Activated CD4-positive, alpha-beta T cell treated with anti-CD3 and anti-CD28 coated beads for 36 hours (primary cell): ENCODE measurements at places on chromosomes 6 and 20. TPM values are rescaled to one million over a fixed set of nuclear protein-coding genes. Genes with fewer than 3 reads are reported as not detected.

TCP11 gene
- not detected for total RNA-seq

CD93 gene
- total RNA-seq = 0.84 TPM

DNA sequence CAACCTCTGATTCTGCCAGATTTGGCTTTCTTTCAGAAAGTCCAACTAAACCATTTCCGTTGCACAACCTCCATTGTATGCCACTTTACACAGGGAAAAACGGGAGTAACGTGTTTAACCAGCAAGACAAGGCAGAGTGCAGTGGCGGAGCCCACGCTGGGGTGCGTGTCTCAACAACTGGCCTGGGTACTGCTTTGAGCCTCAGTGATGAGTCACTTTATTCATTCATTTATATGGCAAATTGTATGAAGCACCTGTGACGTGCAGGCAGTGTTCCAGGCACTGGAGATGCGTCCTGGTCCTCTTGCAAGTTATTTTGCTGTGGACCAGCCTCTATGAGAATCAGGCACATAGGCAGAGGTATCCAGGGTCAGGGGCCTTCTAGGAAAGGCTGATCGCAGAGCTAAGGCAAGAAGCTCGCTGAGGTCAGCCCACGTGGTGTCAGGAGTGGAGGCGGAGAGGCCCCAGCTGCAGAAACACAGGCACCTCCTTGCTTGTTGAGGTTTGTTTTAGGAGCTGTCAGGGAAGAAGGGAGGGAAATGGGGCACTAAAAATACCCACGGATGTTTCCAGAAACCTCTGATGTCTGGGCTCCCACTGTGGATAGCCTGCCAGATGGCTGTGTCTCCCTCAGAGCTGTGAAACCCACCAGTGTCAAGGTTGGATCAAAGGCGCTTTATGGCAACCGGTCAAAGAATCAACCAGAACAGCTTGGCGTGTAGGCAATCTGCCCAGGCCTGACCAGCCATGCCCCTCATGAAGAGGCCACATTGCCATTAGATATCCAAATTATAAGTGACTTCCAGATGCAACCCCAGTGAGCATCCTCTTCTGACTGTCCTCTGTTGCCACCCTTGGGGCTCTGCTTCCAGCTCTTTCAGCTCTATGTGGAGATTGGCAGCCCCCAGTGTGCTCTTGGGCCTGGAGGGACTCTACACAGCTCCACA is 157.2 kb downstream of the CD83 start:
- H3K27ac ChIP-seq = peak overlapping the region; percentile 64
- H3K36me3 ChIP-seq = no peaks in the 10 kb centered on the region
- peaks cover 68% of the 10 kb centered on the region for H3K4me1 ChIP-seq
- DNase-seq = no peak

DNA sequence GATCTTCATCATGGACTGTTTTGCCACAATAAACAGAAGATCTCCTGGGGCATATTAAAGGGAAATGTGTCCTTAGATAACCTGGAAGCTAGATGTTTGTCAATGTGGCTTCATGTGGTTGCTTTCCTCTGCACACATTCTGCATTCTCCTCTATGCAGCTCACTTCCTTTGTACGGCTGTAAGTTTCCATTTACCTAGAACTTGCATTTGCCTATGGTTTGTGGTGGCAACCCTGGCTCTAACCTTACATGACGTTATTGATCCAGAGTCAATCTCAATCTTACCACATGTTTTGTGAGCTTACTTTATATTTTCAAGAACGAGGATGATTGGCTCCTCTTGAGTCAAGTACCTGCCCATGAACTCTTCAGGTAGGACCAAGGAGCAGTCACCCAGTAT is 863.1 kb downstream of the MAFB start:
- no peak overlapping the region for H3K4me3 ChIP-seq
- H3K27me3 ChIP-seq = peaks cover 16% of the 10 kb centered on the region
- no peaks in the 10 kb centered on the region for H3K4me1 ChIP-seq
- no peaks in the 10 kb centered on the region for H3K36me3 ChIP-seq
- H3K27ac ChIP-seq = no peak overlapping the region

- peak; percentile 74 for DNase-seq
- peaks cover 23% of the 10 kb centered on the region for H3K4me1 ChIP-seq
- no peaks in the 10 kb centered on the region for H3K27me3 ChIP-seq
- no peak overlapping the region for H3K27ac ChIP-seq
These were observed 28.5 kb downstream of the C6orf15 start for GRCh38 chr6:31083742-31084354.

BMP2 gene
- not detected for total RNA-seq

GRCh38 chr6:148556410-148556809 is 190.4 kb upstream of the UST start:
- no peak overlapping the region for H3K27ac ChIP-seq
- H3K4me3 ChIP-seq = no peak overlapping the region
- no peak for DNase-seq
- H3K27me3 ChIP-seq = peaks cover 31% of the 10 kb centered on the region

CCNC gene
- 50.7 TPM for total RNA-seq

SLC35F1 gene
- total RNA-seq = 0.23 TPM

DNA sequence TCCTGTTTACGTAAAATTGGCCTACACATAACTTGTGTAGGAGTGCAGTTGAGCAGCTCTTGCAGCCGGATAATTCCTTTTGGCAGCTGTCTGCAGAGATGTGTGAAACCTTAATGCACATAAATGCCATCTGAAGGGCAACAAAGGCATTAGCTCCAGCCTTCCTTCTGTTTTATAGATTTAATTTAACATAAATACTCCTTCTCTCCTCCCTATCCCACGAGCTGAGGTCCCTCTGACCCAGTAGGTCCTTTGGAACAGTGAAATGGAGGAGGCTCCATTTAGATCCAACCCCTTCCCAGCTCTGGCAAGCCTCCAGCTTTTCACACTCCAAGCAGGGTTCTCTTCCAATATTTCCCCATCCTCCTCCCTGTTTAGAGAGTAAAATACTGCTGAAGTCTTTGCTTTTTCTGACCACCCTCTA is 6.5 kb downstream of the PLEKHG1 start:
- peaks cover 24% of the 10 kb centered on the region for H3K27me3 ChIP-seq
- H3K4me3 ChIP-seq = no peak overlapping the region
- DNase-seq = no peak
- peaks cover 10% of the 10 kb centered on the region for H3K4me1 ChIP-seq
- no peak overlapping the region for H3K27ac ChIP-seq
- no peaks in the 10 kb centered on the region for H3K36me3 ChIP-seq

DNA sequence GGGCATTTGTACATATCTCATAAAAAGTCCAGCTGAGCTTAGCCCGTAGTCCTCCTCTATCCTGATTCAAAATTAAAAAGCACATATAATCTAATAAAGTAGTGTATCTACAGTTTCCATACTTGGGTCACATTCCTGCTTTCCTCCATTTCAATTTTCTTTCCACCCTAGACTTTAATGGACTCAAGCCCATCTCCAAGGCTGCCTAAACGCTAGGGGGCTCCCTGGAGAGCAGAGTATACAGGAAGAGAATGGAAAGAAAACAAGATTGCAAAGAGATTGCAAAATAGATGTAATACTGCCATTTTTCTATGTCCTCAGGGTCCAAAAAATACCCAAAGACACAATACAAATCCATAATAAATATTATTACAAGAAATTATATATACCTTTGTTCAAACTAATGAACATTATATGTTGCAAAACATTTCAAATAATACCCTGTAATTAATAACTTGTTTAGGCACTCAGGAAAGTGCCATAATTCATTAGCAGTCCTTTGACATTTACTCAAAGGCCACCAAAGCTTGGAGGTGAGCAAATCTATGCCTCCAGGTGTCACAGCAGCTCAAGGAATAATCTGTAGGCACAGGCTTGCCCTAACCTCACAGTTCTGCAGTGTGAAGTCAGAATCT is 2.4 kb upstream of the MCM3 start:
- peaks cover 30% of the 10 kb centered on the region for H3K4me1 ChIP-seq
- no peak overlapping the region for H3K4me3 ChIP-seq
- peaks cover 22% of the 10 kb centered on the region for H3K36me3 ChIP-seq
- no peaks in the 10 kb centered on the region for H3K27me3 ChIP-seq
- H3K27ac ChIP-seq = peak overlapping the region; percentile 73

GRCh38 chr20:60967431-60968316 is 284.4 kb upstream of the CDH4 start:
- DNase-seq = no peak
- H3K27ac ChIP-seq = no peak overlapping the region
- no peaks in the 10 kb centered on the region for H3K36me3 ChIP-seq

DNA sequence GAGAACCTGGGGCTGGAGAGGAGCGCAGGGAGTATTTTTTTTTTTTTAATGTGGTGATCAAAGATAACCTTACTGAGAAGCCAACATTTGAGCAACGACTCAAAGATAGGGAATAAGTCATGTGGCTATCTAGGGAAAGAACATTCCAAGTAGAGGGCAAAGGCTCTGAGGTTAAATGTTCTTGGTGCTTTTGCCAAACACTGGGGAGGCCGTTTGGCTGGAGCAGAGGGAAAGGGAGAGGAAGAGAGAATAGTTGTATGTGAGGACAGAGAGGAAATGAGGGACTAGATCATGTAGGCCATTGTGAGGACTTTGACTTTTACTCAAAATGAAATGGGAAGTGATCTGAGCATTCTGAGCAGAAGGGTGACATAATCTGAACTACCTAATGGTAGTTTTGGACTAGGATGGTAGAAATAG is 27.8 kb downstream of the ACSS2 start:
- peaks cover 8% of the 10 kb centered on the region for H3K4me1 ChIP-seq
- peaks cover 2% of the 10 kb centered on the region for H3K36me3 ChIP-seq
- no peak for DNase-seq
